ENCODE measurements at places on chromosomes 2 and 18.

DNA sequence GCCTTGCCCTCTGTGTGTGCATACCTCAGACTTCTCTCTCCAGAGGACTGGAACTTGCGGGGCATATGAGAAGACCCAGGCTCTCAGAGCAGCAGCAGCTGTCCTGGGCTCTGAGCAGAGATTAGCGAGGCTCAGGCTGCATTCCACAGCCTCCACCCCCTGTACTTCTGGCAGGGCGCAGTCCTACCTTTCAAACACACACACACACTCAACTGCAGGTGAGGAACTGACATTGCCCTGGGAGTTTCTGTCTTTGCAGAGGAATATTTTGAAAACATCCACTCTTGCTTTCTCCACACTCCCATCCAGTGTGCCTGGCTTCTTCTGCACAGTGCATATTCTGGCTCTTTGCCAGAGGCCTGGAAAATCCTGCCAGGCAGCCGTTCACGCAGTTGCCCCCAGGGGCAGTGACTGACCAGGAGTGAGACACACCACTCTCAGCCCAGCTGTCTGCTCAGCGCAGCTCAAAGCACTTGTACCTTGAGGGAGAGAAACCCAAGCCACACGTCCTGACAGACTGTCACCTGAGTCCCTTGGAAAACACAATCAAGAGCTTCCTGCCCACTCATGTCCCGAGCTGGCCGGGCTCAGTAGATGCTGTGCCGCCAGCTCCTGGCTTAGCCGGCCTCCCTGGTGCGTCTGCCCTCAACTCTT, 460.8 kb downstream of the RNF144A start:
- DNase-seq = no peak

- DNase-seq = no peak
These were observed 5.1 kb upstream of the TEX51 start for GRCh38 chr2:126893606-126894005.

DNA sequence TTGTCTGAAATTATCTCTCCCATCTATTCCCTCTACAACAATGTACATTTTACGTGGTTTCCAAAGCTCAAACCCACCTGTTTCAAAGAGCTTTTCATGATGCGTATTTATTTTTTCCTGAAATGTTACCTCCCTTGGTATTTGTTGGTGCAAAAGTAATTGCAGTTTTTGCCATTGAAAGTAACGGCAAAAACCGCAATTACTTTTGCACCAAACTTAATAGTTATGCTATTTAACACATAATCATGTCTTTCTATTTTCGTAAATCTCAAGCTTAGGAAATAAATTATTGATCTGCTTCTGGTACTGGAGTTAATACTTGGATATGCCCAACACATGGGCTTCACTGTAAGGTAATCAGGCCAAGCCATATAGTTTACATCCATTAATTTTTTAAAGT, 85.2 kb downstream of the SUCLG1 start:
- no peak for DNase-seq

DNA sequence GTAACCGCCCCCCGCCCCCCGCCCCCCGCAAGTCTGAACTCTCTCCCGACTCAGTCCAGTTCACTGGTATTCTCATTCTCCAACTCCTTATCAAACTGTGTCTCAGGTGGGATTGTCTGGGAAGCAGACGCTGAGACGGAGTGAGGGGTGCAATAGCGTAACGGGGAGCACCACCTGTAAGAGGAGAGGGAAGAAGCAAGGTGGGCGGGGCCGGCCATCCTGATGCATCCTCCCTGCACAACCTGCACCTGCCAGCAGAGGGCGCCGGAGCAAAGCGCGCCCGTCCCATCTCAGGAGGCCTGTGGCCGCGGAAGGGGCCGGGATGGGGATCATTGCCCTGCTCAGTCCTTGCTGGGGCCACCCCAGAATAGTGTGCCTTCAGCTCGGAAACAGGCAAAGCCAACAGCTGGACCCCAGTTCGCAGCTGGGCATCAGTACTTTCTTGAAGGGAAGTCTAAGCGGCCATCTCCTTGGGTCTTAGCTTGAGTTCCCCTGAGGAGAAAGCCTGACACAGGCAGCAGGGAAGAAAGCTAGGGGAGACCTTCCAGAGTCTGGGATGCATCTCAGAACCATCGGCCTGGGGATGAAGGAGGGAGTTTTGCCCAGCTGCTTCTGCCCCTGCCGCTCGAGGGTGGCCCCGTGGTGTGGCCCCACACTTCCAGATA, 208.0 kb downstream of the TFCP2L1 start:
- peak; percentile 72 for DNase-seq

DNA sequence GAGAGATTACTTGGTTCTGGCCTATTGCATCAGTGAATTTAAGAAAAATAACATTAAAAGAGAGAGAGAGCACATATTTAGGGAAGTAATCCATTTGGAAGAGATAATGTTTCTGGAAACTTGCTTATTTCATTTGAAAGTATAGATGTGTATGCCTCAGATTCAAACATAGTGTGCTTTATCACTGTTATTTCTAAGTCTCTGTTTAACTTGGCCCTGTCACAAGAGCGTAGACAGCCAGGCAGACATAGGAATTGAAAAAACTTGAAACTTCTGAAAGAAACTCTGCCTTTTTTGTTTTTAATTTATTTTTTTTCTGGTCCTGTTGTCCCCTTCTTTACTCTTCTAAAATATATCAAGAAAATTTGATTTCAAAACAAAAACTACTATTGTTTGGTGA, 849.1 kb downstream of the CNTNAP5 start:
- DNase-seq = no peak

GRCh38 chr2:120873958-120874887, 138.6 kb downstream of the GLI2 start:
- no peak for DNase-seq

DNA sequence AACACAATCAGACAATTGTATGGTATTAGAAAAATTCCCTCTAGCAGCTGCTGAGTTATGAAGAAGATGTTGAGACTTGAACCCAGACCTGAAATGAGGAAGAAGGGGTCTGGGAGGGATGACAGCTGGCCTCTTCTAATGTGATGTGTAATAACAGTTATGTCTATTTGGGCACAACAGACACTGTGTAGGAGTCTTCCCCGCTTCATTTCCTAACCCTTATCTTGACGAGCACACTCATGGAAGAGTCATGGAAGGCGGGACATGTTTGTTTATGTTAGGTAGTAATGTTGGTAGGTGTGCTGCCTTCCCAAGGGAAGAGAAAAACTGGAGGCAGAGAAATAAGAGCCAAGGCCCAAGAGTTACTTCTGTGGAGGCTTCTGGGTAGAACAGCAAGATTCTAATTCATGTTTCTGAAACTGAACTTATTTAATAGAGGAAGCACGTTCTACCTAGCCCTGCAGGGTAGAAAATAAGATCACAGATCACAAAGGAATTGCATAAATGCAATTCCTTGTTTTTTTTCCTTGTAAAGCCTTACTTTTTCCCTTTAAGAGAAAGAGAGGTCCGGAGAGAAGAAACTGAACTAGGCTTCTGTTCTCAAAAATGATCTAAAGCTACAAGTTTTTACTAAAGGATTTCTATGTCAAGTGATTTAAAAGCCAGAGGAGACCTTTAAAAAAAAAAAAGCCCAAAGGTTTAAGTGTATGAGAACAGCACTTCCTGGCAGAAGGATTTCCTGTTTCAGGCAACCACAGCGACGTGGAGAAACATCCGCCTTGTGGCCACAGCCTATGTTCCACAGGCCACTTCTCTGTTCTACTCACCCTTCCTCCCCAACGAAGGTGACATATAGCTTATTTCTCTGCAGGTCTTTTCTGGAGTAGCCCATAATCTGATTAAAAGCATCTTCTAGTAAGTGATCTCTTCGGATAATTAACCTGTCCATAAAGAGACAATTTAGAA, 68.5 kb upstream of the STK17B start:
- DNase-seq = peak; percentile 69

DNA sequence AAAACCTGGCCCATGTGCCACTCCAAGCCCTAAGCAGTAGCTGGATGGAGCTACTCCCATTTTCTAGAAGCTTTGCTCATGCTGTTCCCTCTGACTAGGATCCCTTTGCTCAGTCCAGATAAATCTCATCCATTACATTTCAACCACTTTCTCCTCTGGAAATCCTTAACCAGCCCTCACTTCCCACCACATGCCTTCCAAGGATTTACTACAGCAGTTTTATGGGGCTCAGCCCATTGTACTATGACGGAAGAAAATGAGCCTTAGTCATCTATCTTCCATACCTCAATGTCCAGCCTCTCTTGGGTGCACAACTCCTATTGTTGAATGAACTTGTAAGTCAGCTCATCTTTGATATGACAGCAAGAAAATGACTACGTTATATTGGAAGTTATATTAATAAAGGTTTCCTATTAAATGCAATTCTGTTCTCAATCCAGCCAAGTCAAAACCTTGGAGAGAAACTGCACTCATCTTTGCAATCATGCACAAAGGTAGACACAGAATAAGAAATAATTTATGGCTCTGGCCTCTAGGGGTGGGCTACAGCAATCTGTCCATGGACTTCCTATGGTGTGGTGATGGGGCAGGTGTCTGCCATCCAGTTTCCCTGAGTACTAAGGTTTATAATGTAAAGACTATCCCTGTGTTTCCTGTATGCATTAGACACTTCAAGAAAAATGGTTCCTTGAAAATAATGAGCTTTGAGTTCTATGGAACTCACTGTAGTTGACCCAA, 3.4 kb downstream of the B4GALT6 start:
- DNase-seq = no peak

DNA sequence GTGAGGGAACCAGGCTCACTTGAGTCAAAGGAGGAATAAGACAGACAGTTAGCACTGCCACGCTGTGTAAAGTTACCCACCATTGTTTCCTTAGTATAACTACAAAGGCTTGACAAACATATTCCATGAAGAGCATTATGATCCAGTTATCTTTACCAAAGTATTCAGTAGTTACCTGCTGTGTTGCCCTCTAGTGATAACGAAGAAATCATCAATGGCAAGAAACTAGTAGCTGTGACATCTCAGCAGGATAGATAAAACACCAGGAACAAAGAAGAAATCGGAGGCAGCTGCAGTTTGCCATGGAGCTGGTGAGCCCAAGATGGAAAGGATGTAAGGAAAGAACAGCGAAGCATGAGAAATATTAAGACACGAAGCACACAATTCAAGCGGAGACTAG, 215.3 kb upstream of the FSHR start:
- no peak for DNase-seq

DNA sequence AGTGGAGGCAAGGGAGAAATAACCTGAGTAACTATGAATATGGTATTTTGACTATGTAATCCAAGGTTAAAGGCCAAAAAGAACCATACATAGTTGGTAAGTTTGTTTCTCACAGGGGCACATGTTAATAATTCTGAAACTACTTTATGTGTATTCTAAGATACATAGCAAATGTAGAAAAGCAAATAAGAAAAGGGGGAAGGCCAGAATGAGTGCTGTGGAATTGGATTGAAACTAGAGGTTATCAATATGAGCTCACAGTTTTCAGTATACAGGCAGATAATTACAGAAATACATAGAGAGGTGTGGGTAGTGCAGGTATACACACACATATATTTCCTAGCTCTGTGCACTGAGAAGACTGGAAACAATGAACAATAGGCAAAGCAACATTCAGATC, 13.7 kb downstream of the INO80C start:
- no peak for DNase-seq

GRCh38 chr2:236590846-236591245, 21.2 kb downstream of the ACKR3 start:
- DNase-seq = no peak

DNA sequence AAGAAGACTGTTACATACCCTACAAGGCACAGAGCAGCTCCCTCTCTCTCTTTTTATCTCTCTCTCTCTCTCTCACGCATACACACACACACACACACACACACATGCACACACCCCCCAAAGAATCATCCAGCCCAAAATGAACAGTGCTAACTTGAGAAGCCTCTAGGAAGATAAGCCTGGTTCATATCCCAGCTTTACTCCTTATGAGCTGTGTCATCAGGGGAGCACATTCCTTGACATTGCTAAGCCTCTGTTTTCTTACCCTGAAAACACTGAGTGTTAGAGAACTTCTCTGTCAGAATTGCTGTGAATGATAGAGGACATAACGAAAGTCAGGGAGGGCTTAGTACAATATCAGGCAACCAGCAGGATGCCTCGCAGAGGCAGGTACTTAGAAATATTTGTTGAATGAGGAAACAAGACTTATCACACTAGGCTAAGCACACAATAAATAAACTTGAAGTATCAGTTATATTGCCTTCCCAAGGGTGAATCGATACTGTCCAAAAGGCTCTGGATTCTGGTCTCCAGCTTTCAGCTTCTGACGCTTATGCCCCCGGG, 725.6 kb upstream of the ID2 start:
- DNase-seq = no peak

GRCh38 chr2:46771309-46771708, 144.3 kb downstream of the MCFD2 start:
- no peak for DNase-seq

DNA sequence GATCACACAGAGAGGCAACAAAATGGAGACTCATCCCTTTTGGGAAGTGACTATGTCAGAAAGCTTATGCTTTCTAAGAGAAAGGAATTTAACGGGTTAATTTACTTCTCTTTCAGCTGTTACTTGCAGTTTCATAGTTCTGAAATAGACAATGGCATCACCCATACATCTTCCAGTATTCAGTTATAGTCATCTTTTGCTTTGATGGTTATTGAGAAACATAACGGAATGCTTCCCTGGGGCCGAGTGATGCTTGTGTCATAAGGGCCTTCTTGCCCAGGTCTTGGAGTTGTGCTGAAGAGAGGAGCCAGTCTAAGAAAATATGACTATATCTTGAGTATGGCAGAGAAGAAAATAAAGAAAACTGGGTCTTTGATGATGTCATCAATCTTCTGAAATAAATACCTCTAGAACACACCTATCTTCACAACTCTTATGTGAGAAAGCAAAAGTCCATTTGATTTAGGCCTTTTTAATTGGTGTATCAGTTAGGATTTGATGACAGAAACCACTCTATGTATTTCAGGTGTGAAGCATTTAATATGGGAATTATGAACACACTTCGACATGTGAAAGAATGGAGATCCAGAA, 328.2 kb downstream of the LRRTM4 start:
- no peak for DNase-seq

GRCh38 chr2:54455563-54456361, at the start of gene SPTBN1:
Gene SPTBN1, plus strand, starts transcription at chr2:54456327. Its CDS starts 70,092 bp downstream, at chr2:54526419.
- DNase-seq = peak; percentile 8

DNA sequence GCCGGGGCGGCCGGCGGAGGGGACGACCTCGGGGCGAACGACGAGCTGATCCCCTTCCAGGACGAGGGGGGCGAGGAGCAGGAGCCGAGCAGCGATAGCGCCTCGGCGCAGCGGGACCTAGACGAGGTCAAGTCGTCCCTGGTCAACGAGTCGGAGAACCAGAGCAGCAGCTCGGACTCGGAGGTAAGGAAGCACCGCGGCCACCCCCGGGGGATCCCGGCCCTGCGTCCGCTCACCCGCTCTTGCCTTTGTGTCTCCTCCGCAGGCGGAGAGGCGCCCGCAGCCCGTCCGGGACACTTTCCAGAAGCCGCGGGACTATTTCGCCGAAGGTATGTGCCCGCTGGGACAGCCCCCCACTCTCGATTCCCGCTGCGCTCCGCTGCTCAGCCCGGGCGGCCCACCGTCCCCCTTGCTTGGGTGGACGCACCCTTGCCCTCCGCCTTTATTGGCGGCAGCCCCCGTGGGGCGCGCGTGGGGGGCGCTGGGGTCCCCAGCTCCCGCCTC, 611 bp downstream of the TCF7L1 start:
- DNase-seq = no peak

GRCh38 chr2:187403568-187404260, 44.3 kb downstream of the CALCRL start:
- no peak for DNase-seq

Measured in stimulated activated CD4-positive, alpha-beta T cell treated with anti-CD3 and anti-CD28 coated beads, Interleukin-4, amount 100 ng/mL, for 48 hours (primary cell).